ENCODE measurements at places on chromosomes 6 and 20.

DNA sequence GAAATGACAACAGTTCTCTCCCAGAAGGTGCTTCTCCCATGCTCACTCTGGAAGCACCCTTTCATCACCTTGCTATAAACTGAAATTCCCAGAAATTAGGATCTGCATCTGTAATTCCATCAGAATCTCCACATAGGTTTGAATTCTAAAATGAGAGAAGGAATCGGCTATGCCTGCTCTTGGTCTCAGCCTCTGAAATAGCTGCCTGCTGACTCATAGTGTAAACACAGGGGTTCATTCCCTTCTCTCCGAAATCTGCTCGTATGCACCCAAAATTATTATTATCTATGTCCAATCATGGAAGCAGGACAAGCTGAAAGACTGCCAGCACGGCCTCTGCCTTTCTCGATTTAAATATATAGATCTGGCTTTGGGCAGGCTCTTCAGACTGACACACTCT lies 74.6 kb upstream of the TAB2 start:
- DNase-seq: no peak

GRCh38 chr20:4459081-4459480 lies 262.6 kb upstream of the PRND start:
- no peak for DNase-seq

GRCh38 chr20:32753731-32754130 lies 8.5 kb upstream of the DNMT3B start:
- no peak for DNase-seq

DNA sequence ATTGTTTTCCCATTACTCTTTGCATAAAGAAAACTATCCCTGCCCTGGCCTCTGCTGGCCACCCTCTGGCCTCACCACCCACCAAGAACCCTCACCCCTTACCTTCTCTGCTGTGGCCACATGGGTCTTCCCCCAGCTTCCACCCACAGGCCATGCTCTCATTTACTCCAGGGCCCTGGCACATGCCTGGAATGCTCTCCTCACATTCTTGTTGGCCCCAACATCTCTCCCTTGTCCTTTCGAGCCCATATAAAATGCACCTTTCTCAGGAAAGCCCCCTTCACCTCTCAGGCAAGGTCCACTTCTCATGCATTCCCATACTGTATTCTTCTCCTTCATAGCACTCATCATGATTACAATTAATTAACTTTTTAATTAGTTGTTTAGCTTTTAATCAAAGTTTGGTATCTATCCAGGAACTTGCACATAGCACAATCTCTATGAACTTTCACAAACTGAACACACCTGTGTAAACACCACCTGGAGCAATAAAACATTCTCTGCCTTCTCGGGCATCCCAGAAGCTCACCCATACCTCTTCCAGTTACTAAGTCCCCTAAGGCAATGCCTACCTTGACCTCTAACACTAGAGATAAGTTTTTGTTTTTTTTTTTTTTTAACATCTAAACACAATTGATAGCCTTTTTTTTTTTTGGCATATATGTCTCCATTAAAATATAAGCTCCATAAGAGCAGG lies 617.2 kb downstream of the PTPRT start:
- DNase-seq: no peak

DNA sequence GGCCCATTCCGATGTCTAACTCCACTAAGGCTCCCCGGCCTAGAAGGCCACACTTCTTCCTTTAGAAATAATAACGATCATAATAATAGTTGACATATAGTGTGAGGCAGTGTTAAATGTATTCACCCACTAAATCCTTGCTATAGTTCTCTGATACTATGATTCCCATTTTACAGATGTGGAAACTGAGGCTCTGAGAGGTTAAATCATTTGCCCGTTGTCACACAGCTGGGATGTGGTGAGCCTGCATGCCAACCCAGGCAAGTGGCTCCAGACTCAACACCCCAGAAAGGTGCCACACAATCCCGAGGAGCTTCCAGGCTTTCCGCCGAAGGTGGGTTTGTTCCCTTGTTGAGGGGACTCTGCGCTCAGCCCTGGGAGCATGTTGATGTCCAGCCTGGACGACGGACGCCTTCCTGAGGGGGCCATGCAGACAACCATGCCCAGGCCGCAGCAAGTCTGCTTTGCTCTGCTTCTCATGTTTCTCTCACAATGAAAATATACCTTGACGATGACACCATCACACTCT lies 104.6 kb upstream of the CDYL start:
- DNase-seq: no peak

DNA sequence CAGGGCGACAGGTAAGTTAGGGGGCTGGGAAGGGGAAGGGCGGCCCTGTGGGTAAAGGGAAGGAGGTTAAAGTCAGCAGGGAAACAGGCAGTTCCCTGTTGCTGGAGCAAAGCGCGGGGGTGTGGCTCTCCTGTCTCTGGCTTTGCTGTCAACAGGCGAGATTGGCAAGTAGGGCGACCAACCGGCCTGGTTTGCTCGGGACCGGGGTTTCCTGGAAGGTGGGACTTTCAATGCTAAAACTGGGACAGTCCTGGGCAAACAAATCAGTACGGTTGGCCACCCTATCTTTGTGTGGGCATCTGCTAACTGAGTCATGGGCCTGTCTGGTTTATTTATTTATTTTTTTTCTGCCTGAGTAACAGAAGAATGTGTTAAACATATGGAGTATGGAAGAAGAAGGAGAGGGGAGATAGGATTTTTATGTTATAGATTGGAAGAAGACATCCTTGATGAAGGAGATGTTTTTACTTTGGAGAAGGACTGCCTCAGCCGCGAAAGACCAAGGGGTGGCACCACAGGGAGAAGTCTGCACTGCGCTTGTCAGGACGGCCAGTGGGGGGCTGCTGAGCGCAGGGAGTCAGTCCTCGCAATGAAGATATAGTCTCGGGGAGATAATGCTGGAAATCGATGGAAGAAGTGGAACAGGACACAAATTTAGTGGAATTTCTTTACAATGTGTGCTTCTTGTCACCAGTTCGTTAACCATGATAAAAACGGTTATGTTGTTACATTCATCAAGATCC lies 43.4 kb upstream of the ESR1 start:
- DNase-seq: peak; percentile 78

- no peak for DNase-seq
Measured at GRCh38 chr20:44370639-44371218, 15.2 kb downstream of the HNF4A start.

DNA sequence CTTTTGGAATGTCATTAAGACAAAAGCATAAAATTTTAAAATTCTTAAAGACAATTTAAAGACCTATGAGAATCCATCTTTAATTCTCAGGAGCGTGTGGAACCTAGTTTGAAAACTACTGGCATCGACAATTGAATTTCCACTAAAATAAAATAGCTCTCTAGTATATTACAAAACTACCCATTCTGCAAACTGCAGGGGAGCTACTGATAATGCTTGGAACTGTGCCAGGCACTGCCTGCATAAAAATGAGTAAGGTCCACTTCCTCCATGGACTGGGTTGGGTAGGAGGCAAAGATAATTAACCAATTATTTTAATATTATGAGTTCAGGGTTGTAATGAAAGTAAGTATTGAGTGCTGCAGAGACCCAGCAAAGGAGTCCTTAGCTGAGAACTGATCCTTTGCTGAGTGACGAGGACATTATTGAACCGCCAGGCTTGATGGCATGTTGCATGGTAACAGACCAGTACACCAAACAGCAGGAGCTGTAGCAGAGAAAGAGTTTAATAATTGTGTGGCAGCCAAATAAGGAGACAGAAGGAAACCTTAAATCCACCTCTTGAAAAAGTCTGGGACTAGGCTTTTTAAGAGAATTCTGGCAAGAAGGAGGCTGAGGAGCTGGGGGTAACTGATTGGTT lies 261.3 kb downstream of the ESR1 start:
- DNase-seq: peak; percentile 1

All from eye (tissue), 1 donor.